ENCODE measurements at places on chromosomes 2 and 18.

DNA sequence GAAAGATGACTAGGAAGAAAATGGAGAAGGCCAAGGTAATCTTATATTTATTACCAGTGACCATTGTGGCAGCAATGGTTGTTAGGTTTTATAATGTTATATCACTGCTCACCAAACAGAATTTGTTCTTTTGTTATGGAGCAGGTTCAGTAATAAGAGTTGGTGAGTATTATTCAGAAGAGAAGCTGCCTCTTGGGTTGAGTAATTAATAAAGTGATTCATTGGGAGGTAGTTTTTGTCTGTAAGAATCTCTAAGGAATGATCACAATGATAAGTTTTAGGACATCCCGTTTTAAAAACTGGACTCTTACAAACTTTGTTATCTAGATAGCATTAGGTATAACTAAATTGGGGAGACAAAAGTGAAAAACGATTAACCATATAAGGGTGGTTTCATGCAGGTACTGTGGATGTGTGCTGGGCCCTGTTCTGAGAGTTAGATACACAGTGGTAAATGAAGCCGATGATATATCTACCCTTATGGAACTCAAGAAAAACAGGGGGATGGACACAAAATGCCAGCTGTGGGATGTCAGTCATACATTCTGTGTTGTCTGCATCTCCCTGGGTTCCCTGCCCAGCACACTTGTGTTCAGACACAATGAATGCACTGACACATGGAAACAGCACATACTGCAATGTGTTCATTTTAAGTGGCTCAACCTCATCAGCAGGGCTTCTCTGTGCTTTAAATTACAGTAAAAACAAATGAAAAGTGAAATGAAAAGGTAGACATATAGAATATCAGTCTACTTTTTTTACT lies 7.5 kb downstream of the MAP4K4 start:
- no peak for DNase-seq

GRCh38 chr2:194819367-194819766 lies 837.7 kb upstream of the SLC39A10 start:
- peak; percentile 3 for DNase-seq

DNA sequence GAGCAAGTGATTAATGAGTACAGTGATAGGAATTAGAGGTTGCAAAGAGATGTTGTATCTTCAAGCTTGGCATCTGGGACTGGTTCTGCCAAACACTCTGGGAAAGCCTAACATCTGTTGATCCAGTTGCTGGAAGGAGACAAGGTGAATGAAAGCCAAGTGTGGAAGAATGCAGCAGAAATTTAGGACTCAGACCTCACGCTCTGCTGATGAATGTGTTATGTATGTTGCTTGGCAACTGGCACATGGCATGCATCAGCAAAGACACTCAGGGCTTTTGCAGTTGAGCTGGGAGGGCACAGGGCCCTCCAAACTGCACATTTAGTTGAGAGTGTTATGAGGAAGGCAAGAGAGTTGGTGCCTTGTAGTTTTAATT lies 105.5 kb downstream of the COLEC12 start:
- peak; percentile 79 for DNase-seq

DNA sequence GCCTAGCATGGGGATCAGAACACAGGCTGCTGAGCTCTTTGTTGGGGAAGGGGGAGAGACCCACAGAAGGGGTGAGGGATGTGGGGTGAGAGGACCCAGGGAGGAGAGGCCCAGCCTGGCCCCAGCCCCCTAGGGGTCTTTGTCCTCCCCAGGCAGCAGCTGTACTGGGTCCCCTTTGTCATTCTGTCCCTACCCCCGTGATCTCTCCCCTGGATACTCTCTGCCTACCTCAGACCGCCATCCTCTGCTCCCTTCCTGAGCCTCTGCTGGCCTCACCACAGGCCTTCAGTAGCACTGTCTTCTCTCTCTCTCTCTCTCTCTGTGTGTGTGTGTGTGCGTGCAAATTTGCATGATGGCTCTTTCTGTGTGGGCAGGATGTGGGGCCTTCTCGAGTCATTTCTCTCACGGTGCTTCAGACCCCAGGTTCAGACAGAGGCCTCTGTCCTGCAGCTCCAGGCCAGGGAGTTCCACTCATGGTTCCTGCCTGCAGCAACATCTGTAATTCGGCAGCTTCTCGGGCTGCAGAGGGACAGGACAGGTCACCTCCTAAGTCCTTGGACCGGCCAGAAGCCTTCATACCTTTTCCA lies 1.4 kb downstream of the PSD4 start:
- DNase-seq: no peak

GRCh38 chr2:226767056-226767813 lies 32.4 kb downstream of the IRS1 start:
- DNase-seq: no peak

- no peak for DNase-seq
Observed at GRCh38 chr2:238299803-238300202, 11.4 kb upstream of the PER2 start.

DNA sequence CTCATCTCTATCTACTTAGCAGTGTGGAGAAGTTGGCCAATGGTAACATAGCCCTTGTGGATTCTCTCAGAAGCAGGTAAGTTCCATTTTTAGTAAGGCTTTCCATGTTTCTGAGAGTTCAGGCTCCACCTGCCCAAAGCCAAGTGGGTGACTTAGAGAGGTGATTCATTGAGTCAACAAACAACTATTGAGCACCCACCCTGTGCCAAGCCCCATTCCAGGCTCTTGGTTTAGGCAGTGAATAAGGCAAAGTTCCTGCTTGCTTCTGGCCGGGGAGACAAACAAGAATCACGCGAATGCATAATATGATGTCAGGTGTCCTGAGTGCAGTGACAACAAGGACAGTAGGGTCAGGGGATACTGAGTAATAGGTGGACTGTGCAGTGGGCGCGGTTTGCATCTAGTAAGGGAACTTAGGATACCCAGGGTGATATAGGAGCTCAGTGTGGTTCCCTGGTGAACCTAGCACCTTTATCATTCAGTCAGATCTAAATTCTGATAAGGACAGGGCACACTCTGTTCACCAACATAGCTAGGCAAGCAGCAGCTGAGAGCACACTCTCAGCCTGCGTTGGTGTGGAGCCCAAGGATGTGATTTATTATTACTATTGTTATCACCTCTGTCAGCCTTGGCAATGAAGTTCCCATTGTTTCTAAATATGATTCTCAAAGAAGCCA lies 31.7 kb upstream of the KCTD1 start:
- no peak for DNase-seq

DNA sequence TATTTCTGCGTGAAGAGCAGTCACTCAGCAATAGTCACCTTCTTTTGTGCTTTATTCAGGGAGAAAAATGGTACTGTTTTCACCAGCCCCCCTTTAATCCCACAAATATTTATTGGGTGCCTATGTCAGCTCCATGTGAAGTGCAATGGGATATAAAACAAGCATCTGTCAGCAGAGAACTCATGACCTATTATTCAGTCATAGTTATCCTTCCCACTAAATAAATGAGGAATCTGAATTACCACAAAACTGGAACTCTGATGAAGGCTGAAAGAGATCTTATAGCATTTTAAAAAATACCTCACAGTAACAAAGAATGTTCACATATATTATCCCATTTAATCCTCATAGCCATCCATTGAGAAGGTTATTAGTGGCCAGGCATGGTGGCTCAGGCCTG lies 45.8 kb downstream of the DHX57 start:
- DNase-seq: no peak

GRCh38 chr2:186426153-186427016 lies 59.7 kb upstream of the ZC3H15 start:
- DNase-seq: no peak

DNA sequence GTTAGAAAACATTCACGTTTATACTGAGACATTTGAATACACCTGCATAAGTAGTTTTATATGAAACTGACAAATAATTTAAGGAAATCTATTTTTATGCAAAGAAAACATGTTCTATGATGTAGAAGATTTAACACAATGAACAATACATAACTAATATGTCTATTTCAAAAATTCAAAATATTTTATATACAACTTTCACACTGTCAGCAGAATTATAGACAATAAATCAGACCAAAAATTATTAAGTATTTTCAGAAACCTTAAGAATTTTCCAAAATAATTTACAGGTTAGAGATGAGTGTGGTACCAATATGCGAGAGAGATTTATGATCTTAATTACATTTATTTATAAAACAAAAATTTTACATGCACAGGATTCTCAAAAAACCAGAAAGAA lies 1561.0 kb upstream of the ZEB2 start:
- DNase-seq: no peak

DNA sequence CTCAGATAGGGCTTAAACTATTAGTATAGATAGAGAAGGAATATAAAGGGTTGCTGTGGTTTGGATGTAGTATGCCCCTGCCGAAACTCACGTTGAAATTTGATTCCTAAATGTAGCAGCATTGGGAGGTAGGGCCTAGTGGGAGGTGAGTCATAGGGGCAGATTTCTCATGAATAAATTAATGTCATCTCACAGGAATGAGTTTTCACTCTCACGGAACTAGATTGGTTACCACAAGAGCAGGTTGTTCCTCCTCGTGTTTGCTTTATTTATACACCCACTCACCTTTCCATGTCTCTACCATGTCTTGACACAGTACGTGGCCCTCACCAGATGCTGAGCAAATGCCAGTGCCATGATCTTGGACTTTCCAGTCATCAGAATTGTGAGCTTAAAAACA lies 218.2 kb downstream of the RBM43 start:
- no peak for DNase-seq

DNA sequence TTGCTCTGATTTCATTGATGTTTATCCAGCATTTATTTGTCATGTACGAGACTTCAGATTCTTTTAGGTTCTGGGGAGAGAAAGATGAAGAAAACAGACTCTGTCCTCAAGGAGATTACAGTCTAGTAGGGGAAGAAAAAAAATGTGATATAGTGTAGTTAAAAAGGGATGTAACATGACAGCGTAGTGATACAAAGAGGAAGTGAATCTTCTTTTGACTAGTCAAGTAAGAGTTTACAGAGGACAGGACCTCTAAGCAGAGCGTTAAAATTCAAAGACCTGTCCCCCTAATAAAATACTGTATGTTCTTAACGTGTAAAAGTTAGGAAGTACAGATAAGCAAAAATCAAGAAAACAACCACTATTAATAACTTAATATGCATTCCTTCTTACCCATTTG lies 47.7 kb downstream of the NCOA1 start:
- no peak for DNase-seq

- no peak for DNase-seq
Observed at GRCh38 chr2:30145826-30146336, 926 bp upstream of the YPEL5 start.

DNA sequence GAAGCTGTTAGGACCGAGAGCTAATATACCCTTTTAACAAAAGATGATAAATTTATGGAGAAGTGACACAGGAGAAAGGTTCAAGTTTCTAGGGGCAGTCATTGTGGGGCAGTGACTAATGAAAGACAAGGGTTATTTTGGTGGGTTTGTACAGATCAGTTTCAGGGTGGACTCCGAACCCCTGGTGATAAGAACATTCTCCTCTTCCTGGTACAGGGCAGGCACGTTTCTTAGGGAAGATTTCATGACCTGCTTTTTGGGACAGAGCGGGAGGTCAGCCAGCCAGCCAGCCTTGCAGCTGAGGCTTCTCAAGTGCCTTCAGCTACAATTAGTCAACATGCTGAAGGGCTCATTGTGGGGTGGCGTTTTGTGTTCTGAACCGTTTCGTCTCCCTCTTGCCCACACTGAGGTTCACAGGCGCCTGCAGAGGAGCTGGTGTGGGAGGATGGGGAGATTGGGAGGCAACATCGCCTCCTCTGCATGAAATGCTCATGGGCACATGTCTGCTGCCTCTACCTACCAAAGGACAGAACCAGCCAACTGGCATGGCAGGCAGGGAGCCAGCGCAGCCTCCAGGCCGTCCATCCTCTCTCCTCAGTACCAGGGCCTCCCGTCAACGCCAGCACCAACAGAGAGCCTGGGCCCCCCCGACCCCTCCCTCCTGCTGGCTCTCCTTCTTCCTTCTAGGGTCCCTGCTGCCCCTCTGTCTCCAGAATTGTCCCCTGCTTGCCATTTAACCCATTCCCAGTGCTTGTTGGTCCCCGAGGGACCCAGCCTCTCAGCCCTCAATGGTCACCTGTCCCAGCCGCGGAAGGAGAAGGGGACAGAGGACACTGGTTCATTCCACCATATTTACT lies 9.6 kb downstream of the CHMP1B start:
- no peak for DNase-seq

DNA sequence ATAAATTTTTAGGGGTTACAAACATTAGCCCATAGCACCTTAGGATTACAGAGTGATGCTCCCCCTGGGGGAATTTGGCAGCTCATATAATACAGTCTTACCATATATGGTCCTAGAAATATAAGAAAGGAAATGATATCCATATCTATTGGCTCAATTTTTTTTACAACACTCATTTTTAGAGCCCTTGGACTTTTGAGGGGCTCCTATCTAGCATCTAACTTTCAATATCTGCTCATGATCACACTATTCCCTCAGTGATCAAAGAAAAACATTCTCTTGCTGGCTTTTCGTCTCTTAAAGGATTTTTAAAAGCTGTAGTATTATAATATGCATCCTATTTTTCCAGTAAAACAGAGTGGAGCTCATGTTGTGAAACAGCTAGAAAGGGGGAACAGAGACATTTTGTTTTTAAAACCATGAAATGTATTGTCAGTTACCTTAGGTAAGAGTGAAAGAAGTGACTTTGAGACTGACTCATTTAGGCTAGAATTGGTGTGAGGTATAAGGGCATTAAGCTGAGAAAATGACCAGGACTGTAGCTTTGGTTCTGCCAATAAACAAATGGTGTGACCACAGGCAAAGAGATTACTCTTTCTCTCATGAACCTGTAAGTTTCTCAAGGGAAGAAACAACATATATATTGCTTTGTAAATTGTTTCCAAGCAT lies 65.8 kb downstream of the ALPK2 start:
- no peak for DNase-seq

GRCh38 chr2:182897137-182897536 lies 30.7 kb upstream of the FRZB start:
- DNase-seq: no peak

- DNase-seq: no peak
Observed at GRCh38 chr18:3603421-3604234, 153.7 kb downstream of the TGIF1 start.

DNA sequence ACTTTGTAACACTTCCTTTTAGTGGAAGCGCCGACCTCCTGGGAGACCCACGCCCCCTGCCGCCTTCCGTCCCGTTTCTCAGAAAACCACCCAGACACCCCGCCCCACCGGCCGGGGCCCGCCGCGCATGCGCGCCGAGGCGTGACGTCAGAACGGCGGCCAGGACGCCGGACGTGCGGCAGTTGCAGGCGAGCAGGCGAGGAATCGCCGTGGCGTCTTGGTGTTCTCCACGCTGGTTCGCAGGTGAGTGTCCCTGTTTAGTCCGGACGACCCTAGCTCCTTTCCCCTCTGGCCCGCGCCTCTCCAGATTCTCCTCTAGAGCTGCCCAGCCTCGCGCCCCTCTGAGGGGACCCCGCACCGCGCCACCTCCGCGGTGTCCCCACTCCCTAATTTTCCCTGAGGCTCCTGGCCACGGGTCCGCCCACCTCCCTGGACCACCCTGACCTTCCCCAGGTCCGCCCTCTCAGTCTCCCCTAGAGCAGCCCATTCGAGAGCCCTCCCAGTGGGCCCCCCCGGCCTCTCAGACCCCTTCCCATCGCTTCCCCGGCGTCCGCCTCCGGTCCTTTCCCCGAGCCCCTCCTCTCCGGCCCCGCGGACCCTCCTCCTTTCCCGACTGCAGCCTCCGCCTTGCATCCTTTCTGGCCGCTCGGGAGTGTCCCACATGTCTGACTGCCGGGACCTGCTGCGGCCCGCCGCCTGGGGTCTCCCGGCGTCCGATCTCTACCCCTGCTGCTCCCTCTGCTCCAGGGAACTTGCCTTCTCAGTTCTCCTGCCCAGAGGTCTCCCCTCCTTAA lies at the start of gene PLEKHB2:
Gene PLEKHB2 (plus strand): TSS at position 181 of the 794 bp plus-strand sequence. CDS start 15,606 bp downstream, outside the sequence.
- DNase-seq: peak; percentile 80

GRCh38 chr18:48862678-48863270 lies 88.0 kb downstream of the SMAD7 start:
- DNase-seq: no peak

- no peak for DNase-seq
Observed at GRCh38 chr2:28405537-28405936, 12.9 kb downstream of the FOSL2 start.

Data from COR-L47 (cell line).